Cerebellar cortex (tissue), 1 donor: ENCODE measurements at places on chromosomes 4 and X.

DNA sequence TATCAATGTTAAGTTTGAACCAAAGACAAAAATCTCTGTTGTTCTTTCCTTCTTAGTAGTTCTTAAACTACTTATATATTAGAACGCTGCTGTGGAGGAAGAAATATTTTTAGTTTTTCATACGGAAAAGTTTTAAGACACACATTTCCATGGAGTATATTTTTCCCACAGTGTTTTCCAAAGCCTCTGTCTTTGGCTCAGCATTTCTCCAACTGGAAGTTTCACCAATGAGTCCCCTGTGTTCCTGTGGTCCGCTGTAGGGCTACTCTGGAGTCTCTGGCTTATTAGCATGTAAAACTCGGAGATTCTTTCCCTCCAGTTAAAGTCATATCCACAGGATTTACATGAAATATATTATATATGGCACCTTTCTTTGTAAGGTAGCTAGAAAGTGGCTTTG lies 249.0 kb downstream of the CBR4 start:
- no peak for DNase-seq

GRCh38 chrX:10173331-10173900 lies 16.6 kb downstream of the CLCN4 start:
- peak; percentile 63 for DNase-seq

GRCh38 chrX:12245650-12246645 lies 107.7 kb downstream of the FRMPD4 start:
- DNase-seq: no peak

DNA sequence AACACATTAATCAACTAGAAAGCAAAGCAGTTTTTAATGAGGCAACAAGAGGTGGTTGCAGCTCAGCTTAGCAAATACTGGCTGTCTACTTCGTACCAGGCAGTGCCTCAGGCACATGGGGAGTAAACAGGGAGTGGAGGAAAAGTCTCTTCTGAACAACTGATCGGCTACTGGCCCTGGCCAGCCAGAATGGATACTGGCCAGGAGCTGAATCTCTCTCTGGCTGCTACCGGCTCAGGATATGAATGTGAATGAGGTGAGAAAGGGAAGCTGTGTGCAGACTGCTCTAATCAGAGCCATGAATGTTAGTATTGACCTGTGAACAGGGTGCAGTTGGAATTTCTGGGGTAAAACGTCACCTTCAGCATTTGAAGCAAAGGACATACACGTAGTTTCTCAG lies 77.3 kb downstream of the STK32B start:
- DNase-seq: no peak

DNA sequence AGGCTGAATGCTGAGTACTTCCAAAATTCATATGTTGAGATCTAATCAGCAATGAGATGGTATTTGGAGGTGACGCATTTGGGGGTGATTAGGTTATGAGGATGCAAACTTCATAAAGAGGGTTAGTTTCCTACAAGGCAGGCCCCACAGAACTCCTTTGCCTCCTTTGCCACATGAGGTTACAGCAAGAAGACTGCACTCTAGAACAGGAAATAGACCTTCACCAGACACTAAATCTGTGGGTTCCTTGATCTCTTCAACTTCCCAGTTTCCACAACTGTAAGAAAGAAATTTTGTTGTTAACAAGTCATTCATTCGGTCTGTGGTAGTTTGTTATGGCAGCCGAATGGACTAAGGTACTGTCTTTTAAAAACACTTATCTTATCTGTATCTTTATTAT lies 681.9 kb upstream of the HS3ST1 start:
- no peak for DNase-seq

DNA sequence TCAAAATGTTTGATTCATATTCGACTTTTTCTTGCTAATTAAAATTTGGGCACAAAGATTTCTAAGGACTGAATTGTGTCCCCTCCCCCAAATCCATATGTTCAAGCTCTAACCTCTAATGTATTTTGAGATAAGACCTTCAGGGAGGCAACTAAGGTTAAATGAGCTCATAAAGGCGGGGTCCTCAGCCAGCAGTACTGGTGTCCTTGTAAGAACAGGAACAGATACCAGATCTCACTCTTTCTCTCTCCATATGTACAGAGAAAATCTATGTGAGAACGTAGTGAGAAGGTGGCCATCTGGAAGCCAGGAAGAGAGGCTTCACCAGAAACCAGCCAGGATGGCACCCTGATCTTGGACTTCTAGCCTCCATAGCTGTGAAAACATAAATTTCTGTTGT lies 116.9 kb downstream of the VEGFC start:
- no peak for DNase-seq

- DNase-seq: no peak
These were observed 23.0 kb upstream of the PPA2 start for GRCh38 chr4:105496899-105497298.

DNA sequence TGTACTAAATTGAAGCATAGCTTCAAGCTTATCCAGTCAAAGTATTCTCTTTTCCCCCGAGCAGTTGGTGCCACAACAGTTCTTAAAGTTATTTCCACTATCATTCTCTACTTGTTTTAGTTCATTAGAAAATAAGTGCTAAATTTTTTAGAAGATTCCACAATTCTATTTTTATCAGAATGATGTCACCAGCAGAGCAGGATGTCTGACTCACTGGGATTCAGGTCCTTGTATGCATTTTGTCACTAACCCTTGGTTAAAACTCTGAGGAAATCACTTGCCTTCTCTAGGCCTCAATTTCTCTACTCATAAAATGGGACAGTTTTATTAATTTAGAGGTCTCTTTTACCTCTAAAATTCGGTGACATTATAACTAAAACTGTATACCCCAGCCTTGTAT lies 3.4 kb downstream of the DDX53 start:
- no peak for DNase-seq

DNA sequence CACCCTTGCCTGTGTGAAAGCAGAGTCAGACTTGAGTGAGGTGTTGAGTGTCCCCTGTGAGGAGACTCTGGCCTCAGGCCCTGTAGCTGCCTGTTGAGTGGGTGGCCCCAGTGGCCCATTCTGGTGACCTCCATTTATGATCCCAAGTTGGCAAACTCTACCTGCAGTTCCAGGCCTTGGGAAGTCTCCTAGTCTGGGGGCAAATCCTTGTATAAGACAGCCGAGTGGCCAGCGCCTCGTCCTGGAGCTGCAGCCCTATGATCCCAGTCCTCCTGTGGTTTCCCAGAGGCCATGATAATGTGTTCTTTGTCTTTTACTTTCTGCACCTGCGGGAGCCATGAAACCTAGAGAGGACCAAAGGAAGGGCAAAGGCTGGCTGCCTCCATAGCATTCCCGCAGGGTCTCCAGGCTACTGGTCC lies 58.7 kb downstream of the NBDY start:
- no peak for DNase-seq

DNA sequence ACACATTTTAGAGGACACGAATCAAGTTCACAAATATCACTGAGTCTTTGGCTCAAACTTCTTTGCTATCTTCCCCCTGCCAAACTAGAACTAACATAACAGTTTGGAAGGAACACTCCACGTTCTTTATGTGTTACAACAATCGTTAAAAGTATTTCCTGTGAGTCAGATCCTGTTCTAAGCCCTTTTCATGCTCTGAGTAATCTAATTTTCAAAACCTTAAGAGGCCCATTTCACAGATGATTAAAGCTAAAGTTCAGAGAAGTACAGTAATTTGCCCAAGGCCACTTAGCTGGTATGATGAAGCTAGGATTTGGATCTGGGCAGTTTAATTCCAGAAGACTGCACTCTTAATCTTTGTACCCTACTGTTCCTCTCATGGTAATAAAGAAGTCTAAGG lies 854.4 kb upstream of the INTU start:
- DNase-seq: no peak

- DNase-seq: peak; percentile 30
These were observed 88.1 kb downstream of the CAMK2D start for GRCh38 chr4:113673450-113673849.

GRCh38 chr4:165386328-165386727 lies 7.5 kb downstream of the CPE start:
- DNase-seq: no peak

- peak; percentile 73 for DNase-seq
These were observed 4.8 kb downstream of the CPE start for GRCh38 chr4:165383591-165384073.

DNA sequence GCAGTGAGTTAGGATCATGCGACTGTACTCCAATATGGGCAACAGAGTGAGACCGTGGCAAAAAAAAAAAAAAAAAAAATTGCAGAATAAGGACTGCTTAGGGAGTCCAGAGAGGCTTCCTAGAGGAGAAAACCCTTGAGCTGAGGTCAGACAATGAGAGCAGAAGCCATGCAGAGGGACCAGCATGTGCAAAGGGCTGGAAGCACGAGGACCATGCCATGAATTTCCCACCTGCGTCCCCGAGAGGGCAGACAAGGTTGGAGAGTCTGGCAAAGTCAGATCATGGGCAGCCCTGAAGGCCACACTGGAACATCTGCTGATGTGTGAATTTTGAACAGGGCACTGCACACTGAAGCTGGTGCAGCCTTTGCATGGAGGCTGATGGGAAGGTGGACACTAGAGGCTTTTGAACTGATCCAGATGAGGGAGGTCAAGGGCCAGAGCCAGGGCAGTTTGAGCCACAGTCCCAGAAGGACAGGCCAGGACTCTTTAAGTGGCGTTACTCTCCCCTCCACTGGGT lies 6.5 kb upstream of the JAKMIP1 start:
- DNase-seq: no peak

GRCh38 chr4:120659616-120660170 lies 262.8 kb downstream of the PRDM5 start:
- no peak for DNase-seq

GRCh38 chrX:23770142-23770541 lies 12.8 kb upstream of the SAT1 start:
- DNase-seq: no peak

DNA sequence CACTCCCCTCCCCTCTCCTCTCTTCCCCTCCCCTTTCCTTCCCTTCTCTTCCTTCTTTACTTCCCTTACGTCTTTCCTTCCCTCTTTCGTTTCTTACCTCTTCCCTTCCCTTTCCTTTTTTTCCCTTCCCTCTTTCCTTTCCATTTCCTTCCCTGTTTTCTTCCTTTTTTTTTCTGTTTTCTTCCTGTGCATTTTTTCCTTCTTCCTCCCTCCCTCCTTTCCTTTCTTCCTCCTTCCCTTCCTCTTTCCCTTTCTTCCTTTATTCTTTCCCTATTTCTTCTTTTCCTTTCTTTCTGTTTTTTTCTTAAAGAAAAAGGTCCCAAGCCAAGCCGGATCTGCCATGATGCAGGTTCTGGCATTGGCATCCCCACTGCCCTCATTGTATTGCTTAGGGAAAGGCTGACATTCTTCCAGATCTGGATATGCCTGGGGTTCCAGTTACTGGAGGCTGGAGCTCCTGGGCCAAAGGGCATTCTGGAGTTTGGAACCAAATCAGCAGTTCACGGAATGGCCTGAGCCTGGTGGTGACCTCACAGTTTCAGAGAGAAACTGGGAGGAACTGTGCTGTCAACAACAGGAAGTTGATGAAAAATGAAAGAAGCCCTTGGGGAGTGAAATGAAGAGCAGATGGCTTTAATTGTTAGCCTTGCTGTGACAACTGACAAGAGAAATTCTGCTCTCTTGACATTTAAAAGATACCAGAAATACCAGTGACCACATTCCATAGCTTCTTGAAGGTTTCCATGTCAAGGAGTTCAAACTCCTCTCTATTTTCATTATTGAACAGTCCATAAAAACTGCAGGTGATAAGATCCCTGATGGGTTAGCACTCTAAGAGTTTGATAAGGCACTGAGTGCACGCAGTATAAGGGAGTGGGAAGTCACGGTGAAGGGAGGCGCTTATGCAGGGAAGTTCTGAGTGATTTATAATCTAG lies 622.1 kb downstream of the SPRY1 start:
- peak; percentile 61 for DNase-seq

- no peak for DNase-seq
These were observed 73.6 kb downstream of the C4orf46 start for GRCh38 chr4:158597879-158598596.

- peak; percentile 17 for DNase-seq
These were observed 192.2 kb downstream of the BCOR start for GRCh38 chrX:39905538-39905891.
